ENCODE measurements at places on chromosomes 5 and 9.
A peak's percentile ranks its signal among the peaks of the same experiment; 100 is the strongest.

DNA sequence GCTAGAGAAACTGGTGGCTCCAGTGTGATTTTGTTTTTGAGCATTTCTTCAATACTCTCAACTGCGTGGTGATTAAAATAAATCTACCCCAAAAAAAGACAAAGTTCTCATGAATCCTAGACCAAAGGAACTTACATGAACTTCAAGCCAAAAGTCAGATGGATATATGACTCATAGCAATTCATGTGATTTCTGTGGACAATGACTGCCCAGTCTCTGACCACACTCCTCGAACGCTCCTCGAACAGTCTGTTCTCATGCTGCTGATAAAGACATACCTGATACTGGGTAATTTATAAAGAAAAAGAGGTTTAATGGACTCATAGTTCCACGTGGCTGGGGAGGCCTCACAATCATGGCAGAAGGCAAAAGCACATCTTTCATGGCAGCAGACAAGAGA lies 46.4 kb upstream of the CEP78 start:
- H3K4me1 ChIP-seq: no peaks in the 10 kb centered on the region
- H3K27me3 ChIP-seq: no peaks in the 10 kb centered on the region

DNA sequence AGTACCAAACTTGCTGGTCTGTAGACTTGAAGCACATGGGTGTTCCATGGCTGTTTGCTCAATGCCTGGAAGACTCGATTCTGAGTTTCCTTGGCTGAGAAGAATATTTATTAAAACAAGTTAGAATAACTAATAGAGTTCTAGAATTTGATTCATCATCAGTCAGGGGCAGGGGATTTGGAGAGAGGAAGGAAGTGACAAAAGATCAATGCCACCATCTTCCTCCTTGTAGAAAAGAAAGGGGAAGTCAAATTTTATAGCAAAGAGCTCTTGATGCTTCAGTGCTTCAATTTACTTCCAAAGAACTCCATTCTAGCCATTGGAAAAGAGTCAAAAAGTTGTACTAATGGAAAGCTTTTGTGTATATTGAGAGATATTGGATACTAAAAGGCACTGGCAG lies 236.3 kb downstream of the MCTP1 start:
- no peaks in the 10 kb centered on the region for H3K27me3 ChIP-seq
- H3K36me3 ChIP-seq: no peaks in the 10 kb centered on the region
- H3K27ac ChIP-seq: no peak overlapping the region

DNA sequence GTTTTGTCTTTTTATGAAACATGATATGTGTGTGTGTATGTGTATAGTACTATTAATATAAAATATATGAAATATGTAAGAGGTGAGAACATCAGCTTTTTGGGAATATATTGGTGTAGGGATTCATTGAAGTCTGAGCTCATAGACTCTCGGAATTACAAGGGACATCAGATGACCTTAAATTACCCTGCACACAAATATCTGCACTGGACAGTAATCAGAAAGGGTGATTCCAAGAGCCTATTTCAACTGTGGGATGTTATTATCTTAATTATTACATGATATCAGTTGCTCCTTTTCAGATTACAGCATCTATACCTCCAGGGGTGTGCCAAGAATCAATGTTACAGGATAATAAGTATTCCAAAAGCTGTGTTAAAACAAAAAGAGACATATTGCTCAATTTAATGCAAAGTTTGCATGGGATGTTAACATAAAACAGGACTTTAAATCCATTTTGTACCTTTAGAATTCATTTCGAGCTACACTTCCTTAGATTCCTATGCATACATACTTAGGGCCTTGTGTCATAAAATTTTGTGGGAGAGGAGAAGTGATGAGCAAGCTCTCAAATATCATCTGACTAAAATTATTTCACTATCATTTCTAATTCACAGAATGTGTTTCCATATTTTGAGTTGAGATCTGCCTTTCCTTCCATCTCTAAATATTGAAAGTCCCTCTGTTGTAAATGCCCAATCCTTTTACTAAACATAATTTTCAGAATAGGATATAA lies 365.2 kb downstream of the BRINP1 start:
- no peak overlapping the region for H3K4me3 ChIP-seq
- no peak overlapping the region for H3K27ac ChIP-seq

GRCh38 chr5:10630126-10630525 lies 66.3 kb downstream of the ANKRD33B start:
- H3K4me3 ChIP-seq: no peak overlapping the region
- H3K27ac ChIP-seq: no peak overlapping the region
- H3K27me3 ChIP-seq: no peaks in the 10 kb centered on the region
- peaks cover 2% of the 10 kb centered on the region for H3K4me1 ChIP-seq

DNA sequence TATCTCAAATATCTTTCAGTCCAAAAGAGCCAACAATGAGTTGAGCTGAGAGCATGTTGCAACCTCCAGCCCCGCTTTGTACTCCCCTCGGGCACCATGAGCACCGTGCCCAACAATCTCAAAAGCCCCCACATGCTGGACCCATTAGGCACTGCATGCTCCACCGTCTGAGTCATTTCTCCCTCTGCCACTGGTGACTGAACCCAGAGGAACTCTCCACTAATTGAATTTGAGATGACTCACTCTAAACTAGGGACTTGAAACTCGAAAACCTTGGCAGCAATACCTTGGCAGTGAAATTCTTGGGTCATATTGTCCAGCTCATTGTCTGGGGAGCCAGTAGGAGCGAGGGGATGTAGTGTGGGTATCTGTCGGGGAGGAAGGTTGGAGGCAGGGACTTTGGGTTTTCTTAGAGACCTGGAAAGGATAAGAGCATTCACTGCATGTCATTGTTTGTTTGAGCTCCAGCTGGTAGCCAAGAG lies 49.9 kb upstream of the SLIT3 start:
- no peaks in the 10 kb centered on the region for H3K36me3 ChIP-seq
- no peak overlapping the region for H3K4me3 ChIP-seq
- no peaks in the 10 kb centered on the region for H3K27me3 ChIP-seq
- no peak for DNase-seq
- H3K4me1 ChIP-seq: no peaks in the 10 kb centered on the region
- H3K27ac ChIP-seq: no peak overlapping the region

GRCh38 chr9:127050152-127050551 lies 72.3 kb downstream of the ANGPTL2 start:
- no peaks in the 10 kb centered on the region for H3K27me3 ChIP-seq
- H3K27ac ChIP-seq: no peak overlapping the region
- no peak overlapping the region for H3K4me3 ChIP-seq
- H3K36me3 ChIP-seq: no peaks in the 10 kb centered on the region

- no peaks in the 10 kb centered on the region for H3K4me1 ChIP-seq
- no peak overlapping the region for H3K4me3 ChIP-seq
- H3K27me3 ChIP-seq: no peaks in the 10 kb centered on the region
- H3K36me3 ChIP-seq: no peaks in the 10 kb centered on the region
- DNase-seq: no peak
These were observed 227.0 kb downstream of the WDR70 start for GRCh38 chr5:37606148-37606547.

- no peak overlapping the region for H3K27ac ChIP-seq
- 0 out of 2 replicates have a peak overlapping the region, but pooled peaks have one; percentile 14 for H3K4me3 ChIP-seq
- no peaks in the 10 kb centered on the region for H3K27me3 ChIP-seq
- no peaks in the 10 kb centered on the region for H3K4me1 ChIP-seq
- DNase-seq: no peak
These were observed 247.4 kb upstream of the RASA1 start for GRCh38 chr5:87020099-87020934.

- H3K4me1 ChIP-seq: peaks cover 5% of the 10 kb centered on the region
- H3K36me3 ChIP-seq: peaks cover 7% of the 10 kb centered on the region
- no peak overlapping the region for H3K27ac ChIP-seq
- H3K27me3 ChIP-seq: no peaks in the 10 kb centered on the region
- no peak overlapping the region for H3K4me3 ChIP-seq
These were observed 2.5 kb downstream of the IL11RA start for GRCh38 chr9:34654323-34655051.

DNA sequence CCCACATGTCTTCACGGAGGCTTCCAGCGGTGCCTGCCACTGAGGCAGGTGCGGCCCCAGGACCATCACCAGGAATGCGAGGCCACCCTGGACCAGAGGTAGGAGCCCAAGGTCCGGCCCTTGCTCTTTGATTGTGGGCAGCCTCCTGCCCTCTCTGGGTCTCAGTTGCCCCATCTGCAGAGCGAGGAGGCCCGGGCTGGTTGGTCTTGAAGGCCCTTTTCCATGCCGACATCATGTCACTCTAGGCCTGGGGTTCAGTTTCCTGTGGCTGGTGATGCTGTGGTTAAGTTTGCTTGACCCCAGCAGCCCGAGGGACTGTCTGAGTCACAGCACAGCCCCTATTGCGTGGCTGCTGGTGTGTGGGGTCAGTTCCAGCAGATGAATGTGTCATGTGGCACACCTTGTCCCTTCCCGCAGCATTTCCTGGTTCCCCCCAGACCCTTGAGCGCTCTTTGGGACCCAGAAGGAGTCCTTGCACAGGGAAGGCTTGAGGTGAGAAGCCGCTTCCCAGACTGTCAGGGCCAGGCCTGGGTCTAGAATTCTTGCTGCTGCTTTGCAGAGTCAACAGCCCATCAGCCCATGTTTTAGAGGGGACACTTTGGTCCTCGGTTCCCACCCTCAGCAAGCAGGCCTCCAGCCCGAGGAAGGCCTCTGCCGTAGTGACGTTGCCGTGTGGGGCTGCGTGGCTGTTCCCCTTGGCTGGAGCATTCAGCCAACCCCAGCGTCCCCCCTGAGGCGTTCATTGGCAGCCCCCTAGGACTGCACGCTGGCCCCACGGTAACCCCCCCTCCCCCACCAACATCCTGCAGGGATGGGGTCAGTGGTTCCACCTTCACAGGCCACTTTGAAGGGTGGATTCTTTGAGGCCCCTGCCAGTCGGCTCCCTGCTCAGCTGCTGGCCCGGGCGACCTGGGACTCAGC lies 31.0 kb upstream of the HMCN2 start:
- H3K27ac ChIP-seq: no peak overlapping the region
- no peaks in the 10 kb centered on the region for H3K4me1 ChIP-seq
- H3K27me3 ChIP-seq: no peaks in the 10 kb centered on the region
- H3K36me3 ChIP-seq: peaks cover 7% of the 10 kb centered on the region
- H3K4me3 ChIP-seq: no peak overlapping the region

GRCh38 chr5:116528519-116529234 lies 45.9 kb downstream of the SEMA6A start:
- H3K4me1 ChIP-seq: peaks cover 22% of the 10 kb centered on the region
- no peak overlapping the region for H3K27ac ChIP-seq
- no peak for DNase-seq
- no peaks in the 10 kb centered on the region for H3K27me3 ChIP-seq

DNA sequence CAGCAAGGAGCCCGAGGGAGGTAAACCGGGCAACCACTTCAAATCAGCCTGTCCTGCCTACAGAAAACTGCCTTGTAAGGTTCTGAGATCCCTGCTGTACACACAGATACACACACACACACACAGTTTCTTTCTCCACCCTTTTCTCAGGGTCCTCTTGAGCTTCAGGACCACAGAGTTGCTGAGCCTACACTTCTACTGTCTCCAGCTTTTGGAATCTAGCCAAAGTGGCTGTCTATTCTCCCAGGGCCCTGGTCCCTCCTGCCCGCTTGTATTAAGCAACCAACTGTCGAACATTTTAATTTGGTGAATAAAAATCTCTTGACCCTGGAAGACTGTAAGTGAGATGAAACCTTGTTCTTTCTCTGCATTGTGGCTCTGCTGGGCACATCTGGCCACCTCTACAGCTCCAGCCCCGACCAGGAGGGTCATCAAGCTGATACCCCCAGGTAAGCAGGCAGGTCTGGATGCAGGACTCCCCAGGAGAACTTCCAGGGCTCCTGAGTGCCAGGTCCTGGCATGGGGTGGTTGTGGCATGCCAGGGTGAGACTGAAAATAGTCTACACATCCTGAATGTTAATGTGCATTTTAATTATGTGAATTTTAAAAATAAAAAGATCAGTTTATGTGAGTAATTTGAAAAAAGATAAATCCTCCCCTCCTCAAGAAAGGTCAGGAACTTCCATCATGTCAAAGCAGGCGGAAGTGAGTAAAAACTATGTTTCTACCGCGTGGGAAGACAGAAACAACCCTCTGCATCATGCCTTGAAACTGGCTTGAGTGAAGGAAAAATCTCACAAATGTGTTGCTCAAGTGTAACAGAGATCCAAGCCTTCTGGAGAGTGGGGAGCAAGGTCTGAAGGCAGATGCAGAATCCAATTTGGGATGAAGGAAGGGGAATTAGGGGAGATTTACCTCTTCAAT lies 15.0 kb upstream of the S1PR3 start:
- no peaks in the 10 kb centered on the region for H3K27me3 ChIP-seq
- H3K4me1 ChIP-seq: no peaks in the 10 kb centered on the region
- DNase-seq: no peak
- no peak overlapping the region for H3K4me3 ChIP-seq
- H3K36me3 ChIP-seq: no peaks in the 10 kb centered on the region

DNA sequence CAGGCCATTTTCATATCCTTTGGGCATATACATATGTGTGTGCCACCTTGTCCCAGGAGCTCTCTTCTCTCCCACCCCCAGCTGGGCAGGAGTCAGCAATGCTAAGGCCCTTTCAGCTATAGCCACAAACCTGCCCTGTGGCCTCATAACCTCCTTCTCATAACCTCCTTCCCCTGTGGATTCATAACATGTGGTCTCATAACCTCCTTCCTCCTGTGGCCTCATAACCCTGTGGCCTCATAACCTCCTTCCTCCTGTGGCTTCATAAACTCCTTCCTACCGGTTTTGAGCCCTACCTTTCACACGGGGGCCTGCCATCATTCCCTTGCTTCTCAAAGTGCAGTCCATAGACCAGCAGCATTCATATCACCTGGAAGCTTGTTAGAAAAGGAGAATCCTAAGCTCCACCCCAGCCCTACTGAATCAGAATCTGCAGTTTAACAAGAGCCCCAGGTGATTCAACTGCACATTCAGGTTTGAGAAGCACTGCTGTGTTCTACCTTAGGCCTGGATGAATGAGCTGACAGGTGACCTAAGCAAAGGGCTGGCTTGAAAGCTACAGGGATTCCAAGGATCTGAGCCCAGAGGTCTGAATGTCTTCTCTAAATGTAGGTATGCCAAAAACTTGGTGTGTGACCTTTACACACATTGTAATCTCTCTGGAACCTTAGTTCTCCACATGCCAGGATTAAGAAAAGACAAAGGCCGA lies 41.9 kb upstream of the PLPP6 start:
- no peak overlapping the region for H3K4me3 ChIP-seq
- no peak overlapping the region for H3K27ac ChIP-seq
- no peaks in the 10 kb centered on the region for H3K27me3 ChIP-seq
- H3K36me3 ChIP-seq: no peaks in the 10 kb centered on the region

GRCh38 chr5:147382776-147383175 lies 127.1 kb downstream of the DPYSL3 start:
- H3K4me3 ChIP-seq: no peak overlapping the region
- H3K27me3 ChIP-seq: no peaks in the 10 kb centered on the region
- H3K4me1 ChIP-seq: peaks cover 10% of the 10 kb centered on the region

DNA sequence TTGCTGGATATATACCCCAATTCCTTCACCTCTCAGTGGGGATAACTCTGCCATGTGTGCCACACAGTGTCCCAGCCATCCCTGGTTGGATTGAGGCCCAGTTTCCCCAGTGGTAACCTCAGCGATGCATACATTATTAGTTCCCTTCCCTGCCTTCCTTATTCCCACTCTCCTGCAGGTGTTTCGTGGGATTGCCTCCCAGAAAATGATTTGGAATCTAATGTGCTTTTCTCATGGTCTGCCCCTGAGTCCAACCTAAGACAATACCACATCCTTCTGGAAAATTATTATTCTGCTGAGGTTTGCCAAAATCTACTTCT lies 8.4 kb upstream of the SPINK4 start:
- no peak overlapping the region for H3K4me3 ChIP-seq
- no peak overlapping the region for H3K27ac ChIP-seq
- no peaks in the 10 kb centered on the region for H3K36me3 ChIP-seq
- no peak for DNase-seq

- H3K36me3 ChIP-seq: no peaks in the 10 kb centered on the region
- no peak for DNase-seq
- H3K27ac ChIP-seq: no peak overlapping the region
These were observed 20.1 kb upstream of the SLC25A48 start for GRCh38 chr5:135814316-135814715.
